ENCODE measurements at places on chromosomes 6 and 20.

DNA sequence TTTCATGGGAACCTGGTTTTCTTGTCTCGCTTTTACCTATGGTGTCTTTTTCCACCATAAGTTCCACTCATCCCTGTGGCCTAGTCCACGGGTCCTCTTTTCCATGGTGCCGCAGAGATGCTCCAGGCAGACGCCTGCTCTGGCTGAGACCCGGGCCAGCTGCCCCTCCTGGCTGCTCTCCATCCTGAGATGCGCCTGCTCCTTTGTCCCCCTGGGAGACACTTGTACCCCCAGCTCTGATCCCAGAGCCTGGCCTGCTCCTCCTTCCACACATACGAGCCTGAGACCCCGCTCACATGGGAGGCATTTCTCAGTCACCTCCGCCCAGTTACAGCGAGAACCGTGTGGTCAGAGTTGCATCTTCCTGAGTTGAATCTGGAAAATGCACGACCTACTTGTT lies 29.6 kb downstream of the RNASET2 start:
- no peak for DNase-seq

- DNase-seq, result no peak
Observed at GRCh38 chr6:144585217-144585814, 300.2 kb downstream of the UTRN start.

DNA sequence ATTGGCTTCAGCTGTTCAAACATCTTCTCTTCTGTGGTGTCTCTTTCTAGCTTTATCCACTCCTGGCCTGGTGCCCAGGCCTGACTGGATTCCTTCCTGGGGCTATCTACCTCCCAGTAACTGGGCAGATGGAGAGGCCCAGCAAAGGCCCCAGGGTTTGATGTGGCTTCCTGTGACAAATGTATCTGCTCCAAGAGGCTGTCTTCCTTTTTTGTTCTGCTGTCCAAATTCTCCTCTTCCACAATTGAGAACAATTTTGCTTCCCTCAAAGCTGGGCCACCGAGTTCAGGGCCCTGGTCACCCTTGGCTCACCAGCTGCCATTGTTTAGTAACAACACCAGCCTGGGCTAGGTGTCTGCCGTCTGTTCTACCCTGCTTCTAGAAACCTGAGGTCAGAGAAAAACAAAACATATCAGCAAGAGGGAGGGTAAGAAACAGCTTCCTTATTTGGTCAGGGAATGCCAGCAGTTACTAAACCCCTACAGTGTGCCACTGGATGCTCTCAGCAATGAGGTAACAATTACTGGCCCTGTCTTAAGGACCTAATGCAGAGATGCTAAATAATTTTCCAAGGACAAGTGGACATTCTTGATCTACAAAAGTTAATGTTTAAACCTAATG lies 3.9 kb downstream of the ZFP57 start:
- no peak for DNase-seq

DNA sequence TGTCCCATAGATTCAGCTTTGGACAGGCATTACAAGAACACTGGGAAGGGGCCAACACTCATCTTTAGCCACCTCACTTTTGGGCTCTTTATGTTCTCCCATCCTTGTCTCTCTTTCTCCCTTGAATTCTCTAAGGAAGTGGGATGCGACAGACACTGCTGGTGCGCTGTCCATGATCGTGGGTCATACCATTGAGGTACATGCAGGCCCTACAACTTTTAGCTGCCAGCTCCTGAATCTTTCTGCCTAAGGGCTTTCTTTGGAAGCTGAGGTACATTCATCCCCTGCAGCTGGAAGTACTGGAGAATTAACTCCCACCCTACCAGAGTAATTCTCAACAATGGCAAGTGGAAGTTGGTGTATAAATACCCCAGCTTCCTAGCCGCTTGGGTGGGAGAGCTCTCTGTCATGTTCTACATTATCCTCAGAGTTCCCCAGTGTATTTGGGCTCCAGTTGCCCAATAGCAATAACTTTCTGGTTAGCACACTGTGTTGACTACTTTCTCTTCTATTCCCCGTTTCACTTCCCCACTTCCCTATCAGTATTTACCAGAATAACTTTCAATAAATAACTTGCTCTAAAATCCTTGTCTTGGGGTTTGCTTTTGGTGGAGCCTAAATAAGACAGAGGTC lies 309.4 kb upstream of the RNF24 start:
- no peak for DNase-seq

- DNase-seq, result no peak
Observed at GRCh38 chr6:24831771-24832716, 33.3 kb upstream of the ARMH2 start.

GRCh38 chr6:18509871-18510643 lies 122.9 kb downstream of the RNF144B start:
- DNase-seq, result no peak

DNA sequence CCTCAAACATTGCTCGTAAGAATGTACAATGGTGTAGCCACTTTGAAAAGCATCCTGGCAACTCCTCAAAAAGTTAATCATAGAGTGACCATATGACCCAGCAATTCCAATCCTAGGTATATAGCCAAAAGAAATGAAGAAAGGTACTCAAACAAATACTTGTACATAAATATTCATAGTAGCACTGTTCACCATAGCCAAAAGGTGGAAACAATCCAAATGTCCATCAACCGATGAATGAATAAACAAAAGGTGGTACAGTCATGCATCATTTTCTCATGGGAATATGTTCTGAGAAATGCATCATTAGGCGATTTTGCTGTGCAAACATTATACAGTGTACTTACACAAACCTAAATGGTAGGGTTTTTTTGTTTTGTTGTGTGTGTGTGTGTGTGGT lies 74.4 kb upstream of the TBC1D7 start:
- no peak for DNase-seq

DNA sequence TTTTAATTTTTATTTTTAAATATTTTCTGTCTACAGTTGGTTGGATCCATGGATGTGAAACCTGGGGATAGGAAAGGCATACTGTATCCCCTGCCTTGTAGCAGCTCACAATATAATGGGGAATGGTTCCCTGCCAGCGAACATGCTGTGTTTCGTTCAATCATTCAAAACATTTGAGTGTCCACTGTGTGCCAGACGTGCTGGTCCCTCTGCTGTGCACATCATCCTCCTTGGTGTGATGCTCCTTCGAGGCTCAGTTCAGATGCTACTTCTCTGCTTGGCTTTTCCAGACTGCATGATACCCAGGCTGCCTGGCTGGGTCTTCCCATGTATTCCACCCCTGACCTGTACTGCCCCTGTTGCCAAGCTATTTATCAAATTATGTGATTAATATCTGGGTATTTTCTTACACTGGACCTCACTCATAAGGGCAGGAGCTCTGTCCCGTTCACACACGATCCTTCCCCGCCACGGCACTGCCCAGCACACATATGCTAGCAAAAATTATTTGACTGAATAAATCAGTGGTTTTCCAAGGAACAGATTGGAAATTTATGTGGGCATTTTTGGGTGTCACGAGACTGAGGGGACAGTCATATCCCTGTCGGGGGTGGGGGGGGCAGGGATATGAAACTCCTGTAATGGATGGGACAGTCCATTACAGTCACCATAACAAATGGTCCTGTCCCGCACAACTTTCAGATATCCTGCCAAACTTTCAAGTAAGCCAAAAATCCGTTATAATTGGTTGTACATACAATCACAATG lies 4.9 kb downstream of the SDCBP2 start:
- DNase-seq, result no peak

GRCh38 chr6:71410164-71410566 lies 121.6 kb downstream of the OGFRL1 start:
- no peak for DNase-seq

GRCh38 chr6:45738057-45738455 lies 277.6 kb downstream of the CLIC5 start:
- DNase-seq, result no peak

DNA sequence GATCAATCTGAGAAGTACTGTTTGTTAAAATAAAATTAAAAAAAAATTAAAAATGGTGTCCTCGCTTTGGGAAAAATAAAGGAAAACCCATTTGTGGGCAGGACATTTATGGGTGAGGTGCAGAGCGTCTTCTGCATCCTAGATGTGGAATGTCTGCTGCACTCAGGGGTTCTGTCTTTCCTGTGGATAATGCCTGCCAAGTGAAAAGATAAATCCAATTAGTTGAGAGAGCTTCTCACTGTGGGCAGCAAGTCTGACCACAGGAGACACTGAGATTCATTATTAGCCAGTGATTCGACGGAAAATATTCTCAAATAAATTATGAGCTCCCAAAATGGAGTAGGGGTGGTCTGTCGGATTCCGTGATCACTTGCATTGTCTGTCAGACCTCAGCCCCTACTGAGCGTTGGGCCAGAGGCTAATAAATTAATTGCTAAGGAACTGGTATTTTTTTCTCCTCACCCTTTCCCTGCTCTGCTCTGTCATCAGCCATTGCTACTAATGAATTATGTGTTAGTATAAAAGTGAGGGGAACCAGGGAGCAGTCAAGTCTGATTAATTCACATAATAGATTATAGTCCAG lies 10.0 kb downstream of the GMPR start:
- DNase-seq, result no peak

DNA sequence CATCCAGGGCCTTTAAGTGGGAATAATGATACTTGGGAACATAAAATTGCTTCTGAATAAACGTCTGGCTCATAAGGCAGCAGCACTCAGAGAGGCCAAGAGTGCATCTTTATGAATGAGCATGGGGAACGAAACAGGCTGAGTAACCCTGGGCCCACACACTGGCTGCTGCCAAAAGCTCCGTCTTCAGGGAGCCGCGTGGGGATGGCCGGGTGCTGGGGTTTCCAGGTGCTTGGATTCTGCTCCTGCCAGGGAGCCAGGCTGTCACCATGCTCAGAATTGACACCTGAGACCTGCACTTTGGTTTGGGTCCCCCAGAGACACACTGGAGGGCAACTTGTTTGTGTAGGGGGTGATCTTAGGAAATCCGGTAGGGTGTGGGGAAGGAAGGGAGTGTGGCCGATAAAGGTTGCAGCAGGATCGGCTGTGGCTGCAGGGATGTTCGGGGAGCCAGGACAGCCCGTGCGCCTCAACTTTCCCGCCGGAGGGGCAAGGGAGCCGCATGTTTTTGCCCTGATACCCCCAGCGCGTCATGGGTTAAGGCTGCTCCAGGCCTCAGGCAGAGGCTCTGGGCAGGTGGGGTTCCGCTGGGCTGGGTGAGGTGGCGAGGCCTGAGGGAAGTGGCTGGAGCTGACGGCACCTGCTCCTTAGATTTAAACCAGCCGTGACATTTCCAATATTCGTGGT lies 101.8 kb downstream of the YTHDF1 start:
- DNase-seq, result no peak

GRCh38 chr6:25056130-25056529 lies 120.4 kb upstream of the RIPOR2 start:
- no peak for DNase-seq

DNA sequence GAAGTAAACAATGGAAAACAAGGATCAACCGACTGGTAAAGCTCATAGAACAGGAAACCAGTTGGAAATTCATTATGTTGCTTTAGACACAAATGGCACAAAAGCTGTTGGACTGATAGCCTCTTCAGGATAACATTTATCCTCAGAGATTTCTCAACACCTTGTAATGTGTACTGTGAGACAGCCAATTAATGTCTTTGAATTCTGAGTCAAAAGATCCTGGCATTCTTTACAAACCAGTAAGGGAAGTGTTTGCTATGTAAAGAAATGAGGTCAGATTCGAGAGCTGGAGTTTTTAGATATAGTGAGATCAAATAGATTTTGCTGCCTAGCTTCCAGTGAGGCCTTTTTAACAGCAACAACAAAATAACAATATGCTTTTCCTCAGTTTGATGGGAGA lies 439.2 kb downstream of the C6orf118 start:
- no peak for DNase-seq

- no peak for DNase-seq
Observed at GRCh38 chr6:7431674-7432390, 42.2 kb downstream of the RIOK1 start.

GRCh38 chr20:32456869-32457478 lies 98.8 kb downstream of the ASXL1 start:
- DNase-seq, result no peak

GRCh38 chr6:154403788-154404187 lies 47.2 kb upstream of the IPCEF1 start:
- no peak for DNase-seq

- DNase-seq, result no peak
Observed at GRCh38 chr6:84516154-84516553, 248.2 kb downstream of the TBX18 start.

DNA sequence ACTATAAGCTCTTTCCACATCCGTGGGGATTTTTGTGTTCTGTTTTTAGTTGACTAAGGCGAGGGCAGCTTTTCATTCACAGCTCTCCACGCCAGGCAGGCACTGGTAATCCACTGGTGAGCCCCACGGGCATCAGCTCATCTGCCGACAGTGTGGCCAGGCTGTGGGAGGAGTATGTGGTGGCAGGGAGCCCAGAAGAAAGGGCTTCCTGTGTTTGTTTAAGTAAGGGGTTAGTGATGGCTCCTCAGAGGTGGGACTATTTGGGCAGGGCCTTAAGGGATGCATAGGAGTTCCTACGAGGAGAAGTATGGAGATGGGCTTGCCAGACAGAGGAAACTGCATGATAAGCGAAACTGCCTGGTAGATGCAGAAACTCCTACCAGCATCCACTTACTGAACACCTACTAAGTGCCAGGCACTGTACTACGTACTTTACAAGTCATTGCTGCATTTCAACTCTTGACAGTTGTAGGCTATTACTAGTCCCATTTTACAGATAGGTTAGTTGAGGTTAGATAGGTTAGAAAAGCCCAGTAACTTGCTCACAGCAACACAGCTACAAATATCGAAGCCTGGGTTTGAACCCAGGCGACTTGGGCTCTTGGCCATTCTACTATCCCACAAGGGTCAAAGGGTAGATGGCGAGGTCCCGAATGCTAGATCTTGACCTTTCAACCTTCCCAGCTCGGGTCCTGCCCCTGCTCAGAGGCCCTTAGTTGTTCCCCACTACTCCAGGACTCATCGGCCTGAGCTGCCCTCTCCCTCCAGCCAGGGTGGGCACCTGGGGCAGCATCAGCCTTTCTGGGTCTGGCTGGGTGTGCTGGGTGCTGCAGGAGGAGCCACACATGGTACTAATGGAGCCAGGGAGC lies 55.1 kb downstream of the CEBPB start:
- no peak for DNase-seq

- no peak for DNase-seq
Observed at GRCh38 chr20:25032065-25032477, 25.9 kb downstream of the ACSS1 start.

DNA sequence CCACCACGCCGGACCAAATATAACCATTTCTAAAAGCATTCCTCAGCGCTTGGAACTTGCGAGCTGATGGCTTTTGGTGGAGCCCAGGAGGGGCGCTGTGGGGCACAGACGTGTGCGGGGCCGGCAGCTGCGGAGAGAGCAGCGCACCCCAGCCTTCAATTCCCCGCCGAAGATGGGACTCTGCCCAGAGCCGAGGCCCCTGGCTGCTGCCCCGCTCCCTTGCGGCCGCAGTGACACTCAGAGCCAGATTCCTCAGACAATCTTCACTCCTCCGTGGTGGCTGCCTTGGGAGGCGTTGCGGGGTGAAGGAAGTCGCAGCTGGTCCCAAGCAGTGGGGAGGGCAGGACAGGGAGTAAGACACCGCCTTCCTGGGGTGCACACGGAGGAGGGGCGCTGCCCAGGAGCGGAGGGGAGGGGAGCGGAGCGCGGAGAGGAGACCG lies 87.7 kb downstream of the TMEM242 start:
- peak; percentile 70 for DNase-seq

GRCh38 chr6:13445005-13445743 lies 42.2 kb downstream of the GFOD1 start:
- DNase-seq, result no peak
